Tibial artery (tissue), 4 donors: ENCODE measurements at places on chromosomes 13 and 19.
A peak's percentile ranks its signal among the peaks of the same experiment; 100 is the strongest.

- no peak for DNase-seq
Measured at GRCh38 chr13:102873653-102874052, 27.8 kb downstream of the ERCC5 start.

- DNase-seq: no peak
Measured at GRCh38 chr13:58478858-58479257, 847.3 kb downstream of the PCDH17 start.

DNA sequence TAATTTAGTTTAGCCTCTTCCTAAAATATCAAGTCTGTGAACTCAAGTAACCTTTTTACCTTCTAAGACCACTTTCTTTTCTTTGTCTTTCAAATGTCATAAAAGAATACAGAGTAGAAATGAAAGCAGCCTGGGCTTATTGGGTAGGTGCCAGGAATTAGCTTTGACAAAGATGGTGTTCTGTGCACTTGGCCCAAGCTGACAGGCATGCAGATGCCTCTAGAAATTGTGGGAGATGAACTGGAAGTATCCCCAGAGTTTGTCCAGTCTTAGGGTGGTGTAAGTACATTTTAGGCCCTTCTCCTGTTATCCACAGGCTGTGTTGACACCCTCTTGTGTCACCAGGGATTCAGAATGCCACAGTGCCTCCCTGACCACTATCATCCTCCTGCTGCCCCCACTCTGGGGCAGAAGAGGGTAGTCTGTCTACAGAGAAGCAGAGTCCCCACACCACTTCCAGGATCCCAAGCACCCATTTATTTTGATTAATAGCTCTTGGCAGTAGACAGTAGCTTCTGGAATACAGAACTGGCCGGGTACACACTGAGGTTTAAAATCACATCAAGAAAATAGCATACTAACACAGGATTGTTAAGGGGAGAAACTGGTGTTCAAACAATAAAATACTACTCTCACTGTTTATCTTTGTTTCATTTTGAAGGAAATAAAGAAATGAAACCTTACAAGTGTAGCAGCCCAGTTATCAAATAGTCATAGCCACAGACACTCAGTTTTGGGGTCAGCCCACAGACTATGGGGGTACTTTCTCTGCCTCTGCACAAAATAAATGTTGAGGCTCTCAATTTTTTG is 343.2 kb downstream of the KCNRG start:
- DNase-seq: no peak

GRCh38 chr13:53110181-53110580 is 81.6 kb downstream of the OLFM4 start:
- DNase-seq: no peak

DNA sequence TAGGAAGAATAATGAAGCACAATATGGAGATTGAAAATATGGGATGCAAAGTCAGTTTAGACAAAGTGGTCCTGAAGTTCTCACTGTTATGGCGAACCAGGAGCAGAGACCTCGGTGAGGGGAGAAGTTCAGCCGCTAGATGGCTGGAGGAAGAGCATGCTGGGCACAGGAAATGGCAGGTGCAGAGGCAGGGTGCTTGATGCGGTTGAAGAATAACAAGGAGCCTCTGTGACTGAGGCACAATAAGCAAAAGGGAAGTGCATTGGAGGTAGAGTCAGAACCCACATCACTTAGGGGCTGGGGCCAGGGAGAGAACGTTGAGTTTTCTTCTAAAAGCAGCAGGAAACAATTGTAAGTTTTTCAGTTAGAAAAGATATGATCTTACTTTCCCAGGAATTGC is 1725.2 kb downstream of the EFNB2 start:
- no peak for DNase-seq

- no peak for DNase-seq
Measured at GRCh38 chr19:14375055-14375581, 6.1 kb upstream of the ADGRE5 start.

- no peak for DNase-seq
Measured at GRCh38 chr13:47287291-47287751, 390.5 kb upstream of the HTR2A start.

GRCh38 chr19:7595466-7596133 is at the start of gene CAMSAP3:
Gene CAMSAP3, plus strand, starts transcription at chr19:7595863. Its CDS starts 140 bp downstream, at chr19:7596003.
- DNase-seq: no peak

DNA sequence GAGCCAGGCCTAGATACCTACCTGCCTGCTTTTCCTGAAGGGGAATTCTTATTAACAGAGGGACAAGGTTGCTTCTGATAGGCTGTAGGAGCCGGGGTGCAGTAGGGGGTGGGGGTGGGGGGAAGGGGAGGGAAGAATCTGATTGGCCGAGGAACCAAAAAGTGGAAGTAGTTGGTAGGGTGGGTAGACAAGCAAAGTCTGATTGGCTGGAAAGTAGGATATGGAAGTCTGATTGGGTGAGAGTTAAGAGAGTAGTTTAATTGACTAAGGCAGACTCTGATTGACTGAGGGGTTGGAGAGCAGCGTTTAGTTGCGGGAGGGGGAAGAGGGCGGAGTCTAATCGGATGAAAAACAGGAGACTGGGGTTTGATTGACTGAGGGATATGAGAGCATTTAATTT is 9.4 kb upstream of the CYP4F22 start:
- no peak for DNase-seq

DNA sequence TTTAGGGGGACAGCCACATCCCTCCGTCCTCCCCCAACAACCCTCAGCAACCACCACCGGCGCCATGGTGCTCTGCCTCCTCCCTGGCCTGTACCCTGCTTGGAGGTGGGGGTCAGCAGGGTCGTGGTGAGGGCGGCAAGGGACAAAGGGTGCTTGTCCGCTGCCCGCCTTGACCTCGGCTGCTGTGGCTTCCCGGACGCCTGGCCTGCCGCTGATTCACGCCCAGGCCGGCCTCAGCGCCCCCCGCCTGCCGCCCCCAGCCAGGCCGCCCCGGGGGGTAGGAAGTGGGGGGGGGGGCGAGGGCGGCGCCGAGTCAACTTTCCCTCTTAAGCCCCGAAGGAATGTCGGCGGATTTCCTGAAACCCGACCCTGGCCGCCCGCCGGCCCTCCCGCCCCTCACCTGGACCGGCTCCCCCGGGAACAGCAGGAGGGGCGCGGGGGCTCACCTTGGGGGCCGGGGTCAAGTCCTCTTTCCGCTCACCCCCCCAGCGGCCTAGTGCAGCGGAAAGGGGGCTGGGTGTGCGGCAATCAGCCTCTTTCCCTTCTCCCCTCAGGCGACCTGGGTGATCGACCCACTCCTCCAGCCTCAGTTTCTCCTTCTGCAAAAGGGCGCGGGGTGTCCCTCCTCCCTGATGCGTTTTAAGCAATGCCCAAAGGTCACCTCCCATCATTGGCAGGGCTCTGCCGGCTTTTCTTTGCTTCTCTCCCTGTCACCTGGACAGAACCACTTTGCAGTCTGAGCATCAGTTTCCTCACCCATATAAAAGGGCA is 1.9 kb upstream of the TMEM59L start:
- no peak for DNase-seq

DNA sequence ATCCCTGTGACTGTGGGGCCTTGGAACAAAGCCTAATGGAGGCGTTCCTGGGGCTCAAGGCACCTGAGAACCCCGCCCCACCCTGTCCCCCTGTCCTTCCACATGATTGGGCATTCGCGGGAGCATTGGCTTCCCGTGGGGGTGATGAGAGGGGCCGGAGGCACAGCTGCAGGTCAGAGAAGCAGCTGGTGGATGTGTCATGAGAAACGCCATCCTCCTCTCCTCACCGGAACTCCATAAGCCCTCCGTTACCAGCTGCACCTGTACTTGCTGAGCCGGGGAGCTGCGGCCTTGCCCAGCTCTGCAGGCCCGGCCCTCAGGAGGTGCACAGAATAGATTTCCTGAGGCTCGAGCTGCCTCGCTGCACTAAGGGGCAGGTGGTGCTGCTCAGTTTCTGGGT is 42.0 kb downstream of the CAPN12 start:
- no peak for DNase-seq

DNA sequence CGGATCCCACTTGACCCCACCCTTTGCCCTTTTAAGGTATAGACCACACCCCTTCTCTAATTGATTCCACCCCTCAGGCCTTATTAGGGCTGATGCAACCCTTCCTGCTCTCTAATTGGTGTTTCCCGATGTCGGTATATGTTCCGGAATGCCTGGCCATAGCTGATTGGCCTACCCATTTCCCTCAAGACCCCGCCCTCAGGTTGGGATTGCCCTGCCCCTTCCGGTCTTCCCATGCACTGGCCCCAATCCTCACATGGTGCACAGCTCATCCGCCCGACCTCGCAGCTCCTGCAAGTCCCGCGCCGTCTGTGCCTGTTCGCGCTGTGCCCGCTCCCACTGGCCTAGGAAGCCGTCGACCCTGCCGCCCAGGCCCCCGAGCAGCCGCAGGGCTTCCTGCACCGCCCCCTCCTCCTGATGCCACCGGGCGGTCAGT is 18.1 kb downstream of the TSKS start:
- DNase-seq: no peak

DNA sequence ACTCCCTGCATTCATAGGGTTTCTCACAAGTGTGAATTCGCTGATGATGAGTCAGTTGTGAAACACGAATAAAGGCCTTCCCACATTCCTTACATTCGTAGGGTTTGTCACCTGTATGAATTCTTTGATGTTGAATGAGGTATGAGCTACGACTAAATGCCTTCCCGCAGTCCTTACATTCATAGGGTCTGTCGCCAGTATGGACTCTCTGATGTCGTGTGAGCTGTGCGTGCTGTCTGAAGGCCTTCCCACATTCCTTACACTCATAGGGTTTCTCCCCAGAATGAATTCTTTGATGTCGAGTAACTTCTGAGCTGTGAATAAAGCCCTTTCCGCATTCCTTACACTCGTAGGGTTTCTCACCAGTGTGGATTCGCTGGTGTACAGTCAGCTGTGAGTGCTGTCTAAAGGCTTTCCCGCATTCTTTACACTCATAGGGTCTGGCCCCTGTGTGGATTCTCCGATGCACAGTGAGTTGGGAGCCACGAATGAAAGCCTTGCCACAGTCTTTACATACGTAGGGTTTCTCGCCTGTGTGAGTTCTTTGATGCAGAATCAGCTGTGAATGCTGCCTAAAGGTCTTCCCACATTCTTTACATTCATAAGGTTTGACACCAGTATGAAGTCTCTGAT is 30.5 kb upstream of the COX7A1 start:
- DNase-seq: no peak

GRCh38 chr19:12695997-12696365 is 450 bp downstream of the FBXW9 start:
- no peak for DNase-seq

GRCh38 chr19:1811942-1812425 is at the start of gene ATP8B3:
Gene ATP8B3, minus strand, starts transcription at chr19:1812276. Its CDS starts 540 bp downstream, at chr19:1811736.
- DNase-seq: no peak

- no peak for DNase-seq
Measured at GRCh38 chr19:29711584-29712132, 3.4 kb downstream of the C19orf12 start.

DNA sequence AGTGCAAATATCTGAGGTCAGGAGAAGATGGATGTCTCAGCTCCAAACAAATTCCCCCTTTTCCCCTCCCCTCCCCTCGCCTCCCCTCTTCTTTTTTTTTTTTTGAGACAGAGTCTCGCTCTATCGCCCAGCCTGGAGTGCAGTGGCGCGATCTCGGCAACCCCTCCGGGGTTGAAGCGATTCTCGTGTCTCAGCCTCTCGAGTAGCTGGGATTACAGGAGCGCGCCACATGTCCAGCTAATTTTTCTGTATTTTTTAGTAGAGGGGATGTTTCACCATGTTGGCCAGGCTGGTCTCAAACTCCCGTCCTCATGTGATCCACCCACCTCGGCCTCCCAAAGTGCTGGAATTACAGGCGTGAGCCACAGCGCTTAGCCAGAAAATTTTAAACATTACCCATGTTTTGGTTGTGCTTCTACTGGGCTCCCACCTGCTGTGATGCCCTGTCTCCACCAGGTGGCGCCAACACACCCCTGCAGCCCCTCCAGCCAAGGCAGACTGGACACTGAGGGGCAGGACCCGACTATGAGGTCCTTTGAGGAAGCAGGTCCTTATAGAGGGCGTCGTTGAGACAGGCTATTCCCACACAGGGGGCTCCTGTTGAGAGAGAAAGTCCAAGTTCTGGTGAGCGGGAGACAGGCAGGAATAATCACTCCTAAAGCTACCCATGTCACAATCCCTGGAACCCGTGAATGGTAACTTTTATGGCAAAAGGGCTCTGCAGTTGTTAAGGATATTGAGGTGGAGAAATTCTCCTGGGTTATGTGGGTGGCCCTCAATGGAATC is 6.3 kb downstream of the ERICH4 start:
- DNase-seq: peak; percentile 69

DNA sequence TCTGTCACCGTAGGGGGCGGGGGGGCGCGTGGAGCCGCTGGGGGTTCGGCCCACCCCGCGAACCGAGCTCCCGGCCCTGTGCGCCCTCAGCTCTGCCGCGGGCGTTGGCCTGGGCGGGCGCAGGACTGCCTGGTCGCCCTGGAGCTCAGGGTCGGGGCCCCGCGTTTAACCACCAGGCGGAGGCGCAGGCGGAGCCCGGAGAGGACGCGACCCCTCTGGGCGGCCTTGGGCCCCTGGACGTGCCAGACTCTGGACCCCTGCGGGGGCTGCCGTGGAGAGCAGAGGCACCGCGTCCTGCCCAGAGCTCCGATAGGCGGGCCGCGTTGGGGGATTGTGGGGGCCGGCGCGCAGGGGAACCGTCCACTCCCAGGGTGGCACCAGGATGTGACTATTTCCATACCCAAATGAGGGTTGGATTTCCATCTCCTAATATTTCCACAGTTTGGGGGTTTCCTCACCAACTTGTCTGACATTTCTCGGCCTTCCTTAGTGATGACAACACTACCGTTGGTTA is 13.0 kb upstream of the USP29 start:
- no peak for DNase-seq

- DNase-seq: no peak
Measured at GRCh38 chr19:33110137-33110910, 21.6 kb upstream of the WDR88 start.

- peak; percentile 47 for DNase-seq
Measured at GRCh38 chr13:29594303-29594709, 1.2 kb downstream of the SLC7A1 start.

- DNase-seq: no peak
Measured at GRCh38 chr19:6381030-6381750, 5.5 kb upstream of the PSPN start.

DNA sequence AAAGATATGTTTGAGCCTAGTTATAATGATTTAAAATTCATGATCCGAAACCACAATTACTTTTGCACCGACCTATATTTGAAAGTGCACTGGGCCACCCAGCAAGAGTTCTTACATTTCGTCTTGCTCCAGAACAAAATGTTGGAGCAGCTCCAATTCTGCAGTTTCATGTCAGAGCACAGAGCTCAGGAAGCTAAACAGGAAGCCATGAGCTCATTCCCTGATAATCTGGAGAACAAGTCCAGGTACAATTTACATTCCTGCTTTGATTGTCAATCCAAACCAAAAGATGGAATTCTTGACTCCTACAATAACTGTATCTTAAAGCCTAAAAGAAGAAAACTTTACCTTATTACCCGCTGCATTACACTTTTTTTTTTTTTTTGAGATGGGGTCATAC is 131.8 kb downstream of the KCTD12 start:
- no peak for DNase-seq

DNA sequence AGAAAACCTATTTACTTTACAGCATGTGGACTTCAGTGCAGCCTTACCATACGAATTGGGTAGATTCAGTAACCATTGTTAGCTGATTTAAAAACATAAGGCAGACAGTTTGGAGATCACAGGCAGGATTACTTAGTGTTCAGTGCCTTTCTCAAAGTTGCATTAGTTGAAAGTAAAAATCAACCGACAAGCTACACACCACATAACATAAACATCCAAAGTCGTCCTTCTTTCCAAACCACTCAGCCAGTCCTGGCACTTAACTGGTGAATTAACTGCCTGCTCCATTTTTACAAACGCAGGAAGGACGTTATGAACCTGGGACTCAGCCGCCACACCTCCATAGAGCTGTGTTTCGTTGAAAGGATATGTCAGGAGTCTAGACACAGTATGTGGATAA is 91.4 kb downstream of the COL4A1 start:
- no peak for DNase-seq

GRCh38 chr13:35723821-35724220 is 247.3 kb upstream of the MAB21L1 start:
- DNase-seq: peak; percentile 53
